ENCODE measurements at places on chromosomes 12 and 14.

- DNase-seq = no peak
Measured at GRCh38 chr12:130456375-130457199, 118.9 kb downstream of the PIWIL1 start.

GRCh38 chr14:68616221-68616902 lies 176.5 kb downstream of the ZFP36L1 start:
- no peak for DNase-seq

GRCh38 chr14:76089575-76089974 lies 62.1 kb upstream of the GPATCH2L start:
- no peak for DNase-seq

DNA sequence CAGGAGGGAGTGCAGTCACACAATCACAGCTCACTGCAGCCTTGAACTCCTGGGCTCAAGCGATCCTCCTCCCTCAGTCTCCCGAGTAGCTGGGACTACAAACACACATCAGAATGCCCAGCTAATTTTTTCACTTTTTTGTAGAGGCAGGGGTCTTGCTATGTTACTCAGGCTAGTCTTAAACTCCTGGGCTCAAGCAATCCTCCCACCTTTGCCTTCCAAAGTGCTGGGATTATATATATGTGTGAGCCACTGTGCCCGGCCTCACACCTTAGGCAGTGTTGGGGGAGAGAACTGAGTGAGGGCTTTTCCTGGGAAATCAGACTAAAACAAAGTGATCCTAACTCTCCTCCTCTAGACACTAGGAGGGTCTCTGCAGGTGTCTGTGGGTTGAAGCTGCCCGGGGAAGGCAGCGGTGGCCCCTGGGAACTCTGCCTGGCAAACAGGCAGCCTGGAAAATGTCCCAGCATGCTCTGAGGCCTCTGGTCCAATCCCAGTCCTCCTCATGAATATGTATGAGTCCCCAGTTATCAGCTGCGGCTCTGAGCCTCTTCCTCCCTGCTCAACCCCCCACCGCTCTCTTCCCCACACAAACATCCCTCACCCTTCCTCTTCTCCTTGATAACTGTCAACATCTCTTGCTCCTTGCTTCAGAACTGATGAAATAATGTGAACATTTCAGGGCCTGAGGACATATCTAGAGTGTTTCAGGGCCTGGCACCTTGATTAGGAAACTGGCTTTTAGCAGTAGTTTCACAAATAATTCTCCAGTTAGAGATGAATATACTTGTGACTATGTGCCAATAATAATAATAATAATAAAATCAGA lies 7.9 kb upstream of the NAA25 start:
- no peak for DNase-seq

DNA sequence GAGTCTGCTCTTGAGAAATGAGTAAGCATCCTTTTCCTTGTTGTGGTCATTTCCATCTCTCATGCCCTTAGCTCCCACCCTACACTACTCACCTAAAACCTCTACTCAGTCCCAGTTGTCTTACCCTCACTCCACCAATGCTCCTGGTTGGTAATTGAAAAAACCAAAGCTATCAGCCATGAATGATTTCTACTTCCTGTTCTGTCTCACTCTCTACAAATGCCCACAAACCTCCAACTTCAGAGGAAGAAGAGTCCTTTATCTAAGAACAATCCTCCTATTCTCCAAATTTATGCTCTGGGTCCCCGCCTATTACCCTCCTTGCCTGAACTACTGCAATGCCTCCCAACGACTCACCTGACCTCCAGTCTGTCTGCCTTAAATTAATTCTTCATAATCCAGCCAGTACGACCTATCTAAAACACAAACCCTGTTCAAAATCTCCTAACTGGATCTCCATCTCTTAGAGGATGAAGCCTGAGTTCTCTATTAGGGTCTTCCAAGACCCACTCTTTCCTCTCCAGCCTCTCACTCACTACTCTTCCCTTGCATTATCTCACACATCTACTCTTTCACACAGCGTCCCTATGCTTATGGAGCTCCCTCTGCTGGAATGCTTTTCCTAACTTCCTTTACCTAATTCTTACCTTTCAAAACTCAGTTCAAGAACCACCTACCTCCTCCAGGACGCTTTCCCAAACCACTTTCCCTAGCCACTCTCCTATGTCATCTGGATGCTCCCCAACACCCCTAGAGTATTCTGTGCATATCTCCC lies 2.2 kb downstream of the DHRS1 start:
- DNase-seq = no peak

DNA sequence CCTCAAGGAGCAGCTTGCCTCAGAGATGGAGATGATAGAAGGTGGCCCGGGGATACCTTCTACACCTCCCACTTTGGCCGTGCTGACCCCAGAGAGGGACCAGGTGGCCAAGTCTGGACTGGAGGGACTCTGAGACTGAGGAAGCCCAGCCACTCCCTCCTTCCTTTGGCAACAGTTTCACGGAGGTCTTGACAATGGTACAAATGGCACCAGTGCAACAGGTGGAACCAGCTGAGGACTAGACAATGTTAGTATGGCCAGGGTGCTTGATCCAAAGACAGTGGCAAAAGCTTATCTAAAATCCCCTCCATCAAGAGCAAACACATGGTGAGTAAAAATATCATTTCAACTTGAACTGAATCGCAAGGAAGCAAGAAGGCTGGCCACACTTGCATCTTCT lies 117.4 kb downstream of the FOXN3 start:
- no peak for DNase-seq

GRCh38 chr12:4807116-4807783 lies 87.0 kb downstream of the GALNT8 start:
- DNase-seq = no peak

- no peak for DNase-seq
Measured at GRCh38 chr14:40123816-40124215, 691.6 kb upstream of the FBXO33 start.

DNA sequence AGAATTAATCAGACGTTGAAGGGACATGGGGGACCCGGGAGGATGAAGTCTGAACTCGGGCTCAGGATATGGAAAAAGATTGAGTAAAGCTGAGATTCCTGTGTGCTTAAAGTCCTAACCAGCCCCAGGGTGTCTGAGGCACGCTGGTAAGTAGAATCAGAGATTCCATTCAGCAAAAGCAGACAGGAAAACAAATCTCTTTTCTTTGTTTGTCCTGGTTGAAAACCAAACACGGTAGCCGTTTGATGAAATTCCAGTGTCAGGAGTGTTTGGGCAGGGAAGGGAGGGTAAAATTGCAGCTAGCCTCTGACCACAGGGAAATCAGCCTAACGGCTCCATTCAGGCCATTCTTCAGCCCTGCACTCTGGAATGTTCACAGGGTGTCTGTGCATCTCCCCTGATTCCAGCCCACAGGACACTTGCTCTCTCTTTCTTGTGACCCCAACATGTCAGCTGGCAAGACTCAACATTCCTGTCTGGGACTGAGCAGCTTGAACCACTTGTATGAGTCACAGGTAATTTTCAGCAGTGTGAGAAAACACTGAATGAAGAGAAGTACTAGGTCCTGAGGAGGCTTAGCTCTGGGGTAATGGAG lies 31.0 kb downstream of the NINJ2 start:
- no peak for DNase-seq

DNA sequence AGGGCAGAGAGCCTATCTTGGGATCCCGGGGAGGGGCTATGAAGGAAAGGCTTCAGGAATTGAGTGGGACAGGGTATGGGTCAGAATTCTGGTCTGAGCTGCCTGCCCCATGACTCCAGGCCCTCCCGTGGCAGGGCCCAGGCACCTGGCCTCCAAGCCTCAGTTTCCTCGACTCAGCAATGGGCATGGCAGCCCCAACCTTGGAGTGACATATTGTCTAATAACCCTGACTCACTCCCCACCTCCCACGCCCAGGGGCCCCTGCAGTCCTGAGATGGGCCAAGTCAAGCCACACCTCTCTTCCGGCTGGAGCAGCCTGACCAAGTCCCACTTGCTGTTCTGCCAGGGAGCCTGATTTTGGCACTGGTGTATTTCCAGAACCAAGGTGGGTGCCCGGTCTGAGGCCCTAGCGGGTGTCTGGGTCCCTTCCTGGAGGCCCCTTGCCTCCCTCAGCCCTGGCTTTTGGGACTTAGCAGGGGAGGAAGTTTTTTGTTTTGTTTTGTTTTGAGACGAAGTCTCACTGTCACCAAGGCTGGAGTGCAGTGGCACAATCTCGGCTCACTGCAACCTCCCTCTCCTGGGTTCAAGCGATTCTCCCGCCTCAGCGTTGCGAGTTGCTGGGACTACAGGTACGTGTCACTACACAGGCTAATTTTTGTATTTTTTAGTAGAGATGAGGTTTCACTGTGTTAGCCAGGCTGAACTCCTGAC lies 40.3 kb upstream of the RCOR1 start:
- no peak for DNase-seq

- DNase-seq = no peak
Measured at GRCh38 chr14:73714656-73715081, 485 bp upstream of the PNMA1 start.

- no peak for DNase-seq
Measured at GRCh38 chr12:31009976-31010375, 63.7 kb upstream of the DDX11 start.

DNA sequence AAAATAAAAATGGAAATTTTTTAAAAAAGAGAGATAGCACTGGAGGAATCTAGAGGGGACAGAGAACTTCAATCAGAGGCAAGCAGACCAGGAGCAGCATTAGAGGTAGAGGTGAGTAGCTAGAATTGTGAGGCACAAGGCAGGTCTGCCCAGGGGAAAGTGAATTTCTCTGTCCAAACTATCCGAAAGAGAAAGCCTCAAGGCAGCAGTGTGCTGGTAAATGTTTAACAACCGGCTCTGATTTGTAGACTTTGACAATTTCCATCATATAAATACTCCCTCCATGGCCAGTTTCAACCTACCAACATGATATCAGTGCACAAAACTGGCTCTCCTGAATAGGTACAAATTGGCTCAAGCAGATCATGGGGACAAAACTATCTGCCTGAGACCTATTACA lies 160.6 kb upstream of the EGLN3 start:
- no peak for DNase-seq

DNA sequence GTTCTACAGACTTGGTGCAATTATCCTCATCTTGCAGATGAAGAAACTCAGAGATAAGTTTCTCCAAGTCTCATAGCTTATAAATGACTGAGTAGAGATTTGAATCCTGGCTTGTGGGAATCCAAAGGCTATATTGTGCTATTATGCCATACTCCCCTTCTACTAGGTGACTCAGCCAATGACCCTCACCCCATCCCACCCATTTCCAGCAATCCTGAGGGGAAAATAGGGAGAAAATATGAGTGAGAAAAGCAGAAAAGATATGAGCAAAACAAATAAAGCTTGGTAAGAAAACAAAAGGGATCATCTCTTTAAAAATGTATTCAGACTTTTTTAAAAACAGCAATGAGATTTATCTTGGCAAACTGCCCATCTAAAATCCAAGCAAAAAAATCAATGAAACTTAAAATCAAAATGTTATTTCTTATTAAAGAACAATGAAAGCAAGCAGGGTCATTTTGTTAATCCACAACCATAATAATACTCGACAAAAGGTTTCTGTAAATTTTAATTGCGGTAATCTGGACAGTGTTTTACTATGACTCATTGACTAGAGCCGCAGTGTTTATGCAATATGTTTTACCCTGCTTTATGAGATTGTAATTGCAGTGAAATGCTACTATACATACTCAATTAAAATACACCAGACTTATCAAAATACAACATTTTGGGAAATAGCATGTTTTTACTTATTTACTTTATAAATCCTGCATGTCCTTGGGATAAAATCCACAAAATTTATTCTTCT lies 13.1 kb upstream of the LGR5 start:
- DNase-seq = no peak

- no peak for DNase-seq
Measured at GRCh38 chr12:28265435-28266042, 75.3 kb downstream of the CCDC91 start.

GRCh38 chr14:90907178-90907577 lies 90.9 kb upstream of the TTC7B start:
- DNase-seq = no peak

DNA sequence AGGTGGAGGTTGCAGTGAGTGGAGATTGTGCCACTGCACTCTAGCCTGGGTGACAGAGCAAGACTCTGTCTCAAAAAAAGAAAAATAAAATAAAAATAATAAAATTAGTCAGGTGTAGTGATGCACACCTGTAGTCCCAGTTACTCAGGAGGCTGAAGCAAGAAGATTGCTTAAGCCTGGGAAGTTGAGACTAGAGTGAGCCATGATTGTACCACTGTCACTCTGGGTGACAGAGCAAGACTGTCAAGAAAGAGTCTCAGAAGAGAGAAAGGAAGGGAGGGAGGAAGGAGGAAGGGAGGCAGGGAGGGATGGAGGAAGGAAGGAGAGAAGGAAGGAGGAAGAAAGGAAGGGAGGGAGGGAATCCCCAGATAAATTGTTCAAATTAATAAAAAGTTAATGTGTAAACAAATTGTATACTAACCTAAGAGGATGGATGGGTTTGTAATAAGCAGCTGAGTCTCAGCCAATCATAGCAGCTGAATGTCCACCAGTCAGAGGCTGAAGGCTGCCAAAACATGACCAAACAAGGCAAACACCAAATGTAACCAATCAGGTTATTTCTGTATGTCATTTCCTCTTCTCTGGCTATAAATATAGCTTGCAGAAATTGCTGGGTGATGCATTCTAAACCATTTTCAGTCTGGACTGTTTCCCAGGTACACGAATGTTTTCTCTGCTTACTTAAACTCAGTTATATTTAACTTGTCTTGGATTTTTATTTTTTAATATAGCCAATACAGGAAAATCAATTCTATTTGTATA lies 6.1 kb upstream of the CDCA4 start:
- no peak for DNase-seq

DNA sequence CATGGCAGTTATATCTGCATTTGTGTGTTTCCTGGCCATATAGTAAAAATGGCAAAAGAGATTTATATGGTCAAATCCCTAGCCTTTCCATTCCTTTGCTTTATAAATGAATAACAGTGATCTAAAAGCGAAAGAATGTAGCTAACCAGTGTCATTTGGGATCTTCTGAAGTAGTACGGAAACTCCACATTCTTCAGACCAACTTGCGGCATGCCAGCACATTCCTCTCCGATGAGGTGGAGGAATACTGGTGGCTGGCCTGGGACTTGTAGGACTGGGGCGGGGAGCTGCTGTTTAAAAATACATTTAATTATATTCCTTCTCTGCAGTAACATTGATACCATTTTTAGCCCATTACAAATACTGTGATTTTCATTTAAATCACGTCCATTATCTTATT lies 85.3 kb downstream of the SAMD4A start:
- no peak for DNase-seq

DNA sequence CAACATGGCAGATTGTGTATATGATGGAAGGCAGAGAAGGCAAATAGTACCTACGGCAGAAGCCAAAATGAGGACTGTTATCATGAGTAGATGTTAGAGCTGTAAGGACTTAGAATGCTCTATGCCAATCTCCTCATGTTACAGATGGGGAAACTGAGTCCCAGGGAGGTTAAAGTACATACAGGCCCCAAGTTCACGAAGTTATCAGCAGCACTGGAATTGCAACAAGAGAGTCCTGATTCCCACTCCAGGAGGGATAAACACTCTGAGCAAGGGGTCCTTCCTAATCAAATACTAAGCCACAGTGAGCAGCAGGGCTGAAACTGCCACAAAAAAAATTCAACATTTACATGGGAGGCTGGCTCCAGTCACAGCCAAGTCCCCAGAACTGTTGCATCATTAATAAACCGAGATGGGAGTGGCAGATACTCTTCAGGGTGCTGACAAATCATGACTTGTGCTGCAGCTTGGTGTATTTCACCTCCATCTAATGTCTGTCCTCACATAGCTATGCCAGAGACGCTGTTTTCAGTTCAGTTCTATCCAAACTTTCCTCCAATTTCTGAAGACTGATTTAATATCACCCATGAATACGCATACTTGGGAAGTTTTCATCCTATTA lies 24.2 kb downstream of the NUAK1 start:
- no peak for DNase-seq

GRCh38 chr12:75550401-75551240 lies 39.2 kb upstream of the KRR1 start:
- no peak for DNase-seq

GRCh38 chr12:120211904-120212283 lies 11.0 kb upstream of the RPLP0 start:
- no peak for DNase-seq

Data from stimulated activated CD8-positive, alpha-beta memory T cell treated with anti-CD3 and anti-CD28 coated beads, Interleukin-4, amount 100 ng/mL, for 4 hours (primary cell).